OCI-M1 (cell line): ENCODE measurements at places on chromosomes 6 and 20.

- no peak for DNase-seq
Measured at GRCh38 chr6:108733706-108734265, 114.4 kb upstream of the ARMC2 start.

GRCh38 chr20:63457737-63458136 lies 14.7 kb downstream of the KCNQ2 start:
- no peak for DNase-seq

DNA sequence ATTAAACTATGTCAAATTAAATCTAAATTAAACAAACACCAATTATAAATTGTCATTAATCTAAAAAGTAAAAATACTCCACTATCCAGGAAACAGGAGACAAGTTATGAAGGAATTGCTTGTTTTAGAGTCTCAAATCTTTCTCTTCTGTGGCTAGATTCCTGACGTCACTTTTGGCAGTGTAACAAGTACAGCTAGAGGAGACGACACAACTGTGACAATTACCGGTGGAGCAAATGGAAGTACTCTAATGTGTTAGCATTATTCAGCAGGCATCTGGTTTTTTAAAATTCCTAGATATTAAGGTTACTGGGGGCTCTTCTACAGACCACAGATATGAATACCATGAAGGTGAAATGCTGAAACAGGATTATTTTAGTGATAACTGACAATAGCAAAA lies 1042.7 kb downstream of the EPHA7 start:
- peak; percentile 13 for DNase-seq

DNA sequence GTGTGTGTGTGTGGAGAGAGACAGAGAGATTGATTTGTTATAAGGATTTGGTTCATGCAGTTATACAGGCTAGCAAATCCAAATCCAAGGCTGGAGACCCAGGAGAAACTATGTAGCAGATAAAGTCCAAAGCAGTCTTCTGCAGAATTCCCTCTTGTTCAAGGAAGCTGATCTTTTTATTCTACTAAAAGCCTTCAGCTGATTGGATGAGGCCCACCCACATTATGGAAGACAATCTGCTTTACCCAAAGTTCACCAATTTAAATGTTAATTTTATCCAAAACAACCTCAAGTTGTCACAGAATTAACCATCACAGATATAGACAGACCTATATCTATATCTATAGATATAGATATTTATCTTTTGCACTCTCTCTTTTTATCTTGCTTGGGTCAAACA lies 67.0 kb downstream of the TPBG start:
- DNase-seq: no peak

DNA sequence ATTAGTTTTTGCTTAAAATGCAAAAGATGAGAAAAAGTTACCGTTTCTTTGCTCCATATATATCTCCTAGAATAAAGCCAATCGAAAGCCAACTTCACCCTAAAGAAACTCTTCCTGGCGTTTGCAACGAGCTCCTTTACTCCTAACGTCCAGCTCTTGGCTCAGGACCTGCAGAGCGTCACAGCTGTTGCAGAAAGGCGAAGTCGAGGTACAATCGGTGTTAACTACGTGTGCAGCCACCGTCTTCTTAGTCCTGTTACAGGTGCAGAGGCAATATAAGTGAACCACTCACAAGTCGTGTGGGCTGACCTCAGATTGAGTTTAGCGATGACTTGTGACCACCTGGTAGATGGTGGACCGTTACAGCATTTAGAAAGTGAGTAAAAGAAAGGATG lies 113.1 kb downstream of the TRIM27 start:
- peak; percentile 58 for DNase-seq

DNA sequence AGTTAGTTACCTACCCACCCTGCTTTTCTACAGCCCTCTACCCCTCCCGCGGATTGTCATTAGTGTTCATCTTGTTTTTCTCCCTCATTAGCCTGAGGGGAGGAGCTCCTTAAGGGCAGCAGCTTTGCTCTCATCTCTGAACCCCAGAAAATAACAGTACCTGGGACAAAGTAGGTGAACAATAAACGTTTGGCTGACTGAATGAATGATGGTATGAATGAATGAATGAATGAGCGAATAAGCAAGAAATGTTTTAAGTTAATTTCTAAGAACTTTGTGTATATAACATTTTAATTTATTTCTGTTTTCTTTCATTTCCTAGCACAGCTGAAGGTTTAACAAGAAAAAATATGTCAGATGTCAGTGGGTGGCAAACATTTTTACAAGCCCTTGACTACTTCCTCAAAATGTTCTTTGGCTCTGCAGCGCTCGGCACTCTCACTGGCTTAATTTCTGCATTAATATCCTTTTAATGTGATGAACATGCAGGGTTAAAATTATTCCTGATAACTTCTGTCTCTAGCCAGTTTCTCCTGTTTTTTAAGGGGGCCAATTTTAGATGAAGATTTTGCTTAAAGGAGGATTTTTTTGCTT lies 50.1 kb downstream of the SLC9A8 start:
- DNase-seq: no peak

DNA sequence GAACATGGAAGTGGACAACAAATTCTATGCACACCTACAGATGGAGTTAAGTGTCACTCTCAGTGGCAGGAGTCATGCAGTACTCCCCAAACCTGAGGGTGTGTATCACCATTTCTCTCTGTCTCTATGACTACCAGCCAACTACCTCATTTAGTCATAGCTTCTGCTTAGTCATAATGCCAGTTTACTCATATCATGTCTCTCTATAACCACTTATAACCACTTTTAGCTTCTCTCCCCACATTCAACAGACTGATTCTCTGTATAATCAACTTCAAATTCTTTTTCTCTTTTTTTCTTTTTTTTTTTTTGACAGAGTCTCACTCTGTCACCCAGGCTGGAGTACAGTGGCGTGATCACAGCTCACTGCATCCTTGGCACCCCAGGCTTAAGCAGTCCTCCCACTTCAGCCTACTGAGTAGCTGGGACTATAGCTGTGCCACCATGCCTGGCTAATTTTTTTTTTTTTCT lies 13.8 kb upstream of the GTF3C6 start:
- DNase-seq: peak; percentile 82

DNA sequence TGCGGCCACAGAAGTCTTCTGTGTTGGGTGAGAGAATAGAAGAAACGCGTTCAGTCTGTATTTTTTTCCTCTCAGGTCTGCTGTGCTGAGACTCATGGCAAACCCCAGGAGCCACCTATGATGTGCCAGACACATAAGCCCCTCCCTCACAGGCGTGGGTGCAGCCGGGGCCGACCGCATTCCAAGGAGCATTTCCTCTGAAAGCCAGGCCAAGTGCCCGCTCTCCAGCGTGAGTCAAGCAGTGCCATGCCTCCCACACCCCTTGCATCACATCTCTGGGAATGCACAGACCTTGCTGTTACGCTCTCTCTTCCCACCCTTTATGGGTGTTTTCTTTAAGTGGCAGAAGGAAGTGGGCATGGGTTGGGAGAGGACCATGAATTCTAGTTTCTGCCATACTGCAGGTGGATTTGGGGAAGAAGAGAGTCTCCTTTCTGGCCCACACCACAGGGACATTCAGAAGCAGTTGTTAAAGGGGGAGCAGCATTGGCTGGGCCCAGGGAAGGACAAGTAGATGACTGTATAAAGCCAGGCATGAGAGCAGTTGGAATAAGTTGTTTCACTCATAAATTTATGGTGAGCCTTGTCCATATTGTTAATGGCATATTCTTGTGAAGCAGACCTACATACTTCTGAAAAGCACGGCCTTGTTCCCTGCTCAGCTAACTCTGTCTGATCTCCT lies 37.1 kb upstream of the TFAP2A start:
- DNase-seq: no peak

GRCh38 chr6:38476888-38477287 lies 162.8 kb downstream of the BTBD9 start:
- no peak for DNase-seq

DNA sequence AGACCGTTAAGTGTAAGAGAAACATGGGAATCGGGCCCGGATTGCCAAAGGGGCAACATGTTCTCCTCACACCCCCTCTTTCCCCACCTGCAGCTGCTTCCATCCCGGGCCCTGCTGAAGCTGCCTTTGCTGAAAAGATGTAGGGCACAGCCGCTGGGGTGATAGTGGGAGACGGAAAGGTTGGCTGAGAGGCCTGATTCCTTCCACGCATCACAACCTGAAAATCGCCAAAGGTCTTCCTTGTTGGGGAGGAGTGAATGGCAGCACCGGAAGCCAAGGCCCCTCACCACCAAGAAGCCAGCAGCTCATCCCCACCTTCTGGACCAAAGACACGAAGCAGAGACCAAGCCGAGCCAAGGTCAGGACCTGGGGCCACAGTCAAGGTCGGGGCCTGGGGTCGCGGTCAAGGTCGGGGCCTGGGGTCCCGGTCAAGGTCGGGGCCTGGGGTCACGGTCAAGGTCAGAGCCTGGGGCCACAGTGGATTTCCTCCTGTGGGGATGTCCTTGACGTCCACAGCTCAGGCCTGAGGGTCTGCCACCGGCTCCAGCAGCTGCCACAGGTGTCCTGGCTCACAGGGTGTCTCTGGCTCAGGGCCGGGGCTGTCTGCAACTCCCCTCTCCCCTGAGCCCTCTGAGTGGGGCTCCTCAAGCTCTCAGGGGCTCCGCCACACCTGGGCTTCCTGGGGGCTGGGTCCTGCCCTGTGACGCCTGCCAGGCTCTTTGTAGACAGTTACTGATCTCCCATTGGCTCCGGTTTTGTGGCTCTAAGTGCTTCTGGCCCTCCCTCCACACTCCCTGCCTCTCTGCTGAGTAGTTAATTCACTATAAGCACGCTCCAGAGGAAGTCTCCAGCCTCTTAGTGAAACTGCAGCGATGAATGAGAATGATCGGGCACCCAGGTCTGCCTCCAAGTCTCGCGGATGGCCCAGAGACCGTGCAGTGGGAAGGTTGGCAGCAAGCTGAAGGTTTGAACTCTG lies 5.5 kb upstream of the CHRNA4 start:
- no peak for DNase-seq

DNA sequence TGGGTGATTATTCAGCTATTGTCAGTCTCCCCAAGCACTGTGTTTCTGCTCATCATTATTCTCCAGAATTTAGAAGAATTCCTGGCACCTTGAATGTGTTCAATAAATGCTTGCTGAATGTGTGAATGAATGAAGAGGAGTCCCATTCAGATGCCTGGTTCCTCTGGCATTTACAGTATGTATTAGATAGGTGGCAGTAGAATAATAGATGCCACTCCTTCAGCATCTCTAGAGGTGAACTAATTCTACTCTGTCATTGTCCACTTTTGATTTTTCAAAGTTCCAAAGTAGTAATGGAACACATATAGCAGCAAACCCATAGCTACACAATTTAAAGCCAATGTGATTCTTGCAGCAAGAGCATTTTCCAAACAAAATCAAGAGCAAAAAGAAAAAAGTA lies 118.9 kb upstream of the CEP162 start:
- no peak for DNase-seq

DNA sequence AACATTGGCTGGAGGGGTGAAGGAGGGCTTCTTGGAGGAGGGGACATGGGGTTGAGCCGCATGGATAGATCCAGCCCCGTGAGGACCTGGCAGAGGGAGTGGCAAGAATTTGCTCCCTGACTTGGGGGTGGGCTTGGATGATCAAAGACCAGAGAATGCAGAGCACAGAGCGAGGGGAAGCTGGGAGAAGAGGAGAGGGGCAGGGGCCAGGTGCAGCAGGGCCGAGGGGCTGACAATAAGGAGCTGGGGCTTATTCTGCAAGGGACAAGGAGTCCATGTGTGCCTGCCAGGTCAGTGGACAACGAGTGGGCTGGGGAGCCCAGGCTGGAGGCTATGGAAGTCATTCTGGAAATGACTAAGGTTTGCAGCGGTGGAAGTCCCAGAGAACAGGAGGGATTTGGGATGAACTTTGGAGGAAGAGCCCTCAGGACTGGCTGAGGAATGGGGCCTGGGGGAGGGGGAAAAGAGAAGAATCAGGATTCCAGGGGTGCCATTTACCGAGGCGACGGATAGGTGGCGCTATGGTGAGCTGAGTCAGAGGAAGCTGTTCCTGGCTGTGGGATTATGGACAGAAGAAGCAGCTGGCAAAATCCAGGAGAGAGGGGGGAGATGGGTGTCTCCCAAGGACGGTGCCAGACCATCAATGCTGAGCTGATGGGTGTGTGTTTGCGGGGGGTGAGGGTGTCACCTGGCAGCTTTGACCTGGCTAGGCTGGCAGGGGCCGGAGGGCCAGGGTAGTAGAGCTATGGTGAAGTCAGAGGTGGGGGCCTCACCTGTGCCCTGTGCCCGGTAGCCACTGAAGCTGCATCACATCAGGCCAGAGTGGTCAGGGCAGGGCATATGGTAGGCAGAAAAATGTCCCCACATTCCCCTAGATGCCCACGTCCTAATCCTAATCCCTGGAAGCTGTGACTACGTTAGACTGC lies 7.8 kb downstream of the KCNG1 start:
- peak; percentile 55 for DNase-seq

- DNase-seq: no peak
Measured at GRCh38 chr20:63083831-63084562, 77.2 kb upstream of the BHLHE23 start.

GRCh38 chr6:148629592-148630465 lies 117.0 kb upstream of the UST start:
- no peak for DNase-seq

DNA sequence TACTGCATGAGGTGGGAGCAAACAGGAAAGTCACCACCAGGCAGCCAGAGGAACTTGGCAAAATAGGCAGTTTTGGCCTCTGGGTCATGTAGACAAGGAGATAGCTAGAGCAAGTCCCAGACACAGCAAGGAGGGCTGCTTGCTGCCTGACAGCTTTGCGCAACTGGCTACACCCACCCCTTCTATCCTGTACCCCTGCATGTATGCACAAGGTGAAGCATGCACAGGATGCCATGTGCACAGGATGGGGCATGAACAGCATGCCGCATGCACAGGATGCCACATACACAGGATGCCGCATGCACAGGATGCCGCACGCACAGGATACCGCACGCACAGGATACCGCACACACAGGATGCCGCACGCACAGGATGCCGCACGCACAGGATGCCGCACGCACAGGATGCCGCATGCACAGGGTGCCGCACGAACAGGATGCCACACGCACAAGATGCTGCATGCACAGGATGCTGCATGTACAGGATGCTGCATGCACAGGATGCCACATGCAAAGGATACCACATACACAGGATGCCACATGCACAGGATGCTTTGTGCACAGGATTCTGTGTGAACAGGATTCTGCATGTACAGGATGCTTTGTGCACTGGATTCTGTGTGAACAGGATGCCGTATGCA lies 104.9 kb upstream of the IYD start:
- DNase-seq: no peak

DNA sequence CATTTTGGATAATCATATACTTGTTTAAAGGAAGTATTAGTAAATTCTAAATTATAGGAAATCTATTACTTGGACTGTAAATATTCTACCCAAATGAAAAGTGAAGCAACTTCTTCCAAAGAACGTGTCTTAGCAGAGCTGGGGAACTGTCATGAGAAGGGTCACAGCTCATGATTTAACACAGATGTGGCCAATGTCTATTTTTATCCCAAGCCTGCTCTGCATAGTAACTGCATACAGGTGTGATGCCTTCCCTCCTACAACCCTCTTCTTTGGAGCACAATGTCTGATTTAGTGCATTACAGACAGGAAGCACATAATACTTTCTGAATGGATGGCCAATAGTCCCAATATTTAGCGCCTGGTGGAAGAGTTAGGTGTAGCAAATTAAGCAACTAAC lies 138.7 kb upstream of the THEMIS start:
- DNase-seq: no peak
